ENCODE measurements at places on chromosomes 5 and 9.

DNA sequence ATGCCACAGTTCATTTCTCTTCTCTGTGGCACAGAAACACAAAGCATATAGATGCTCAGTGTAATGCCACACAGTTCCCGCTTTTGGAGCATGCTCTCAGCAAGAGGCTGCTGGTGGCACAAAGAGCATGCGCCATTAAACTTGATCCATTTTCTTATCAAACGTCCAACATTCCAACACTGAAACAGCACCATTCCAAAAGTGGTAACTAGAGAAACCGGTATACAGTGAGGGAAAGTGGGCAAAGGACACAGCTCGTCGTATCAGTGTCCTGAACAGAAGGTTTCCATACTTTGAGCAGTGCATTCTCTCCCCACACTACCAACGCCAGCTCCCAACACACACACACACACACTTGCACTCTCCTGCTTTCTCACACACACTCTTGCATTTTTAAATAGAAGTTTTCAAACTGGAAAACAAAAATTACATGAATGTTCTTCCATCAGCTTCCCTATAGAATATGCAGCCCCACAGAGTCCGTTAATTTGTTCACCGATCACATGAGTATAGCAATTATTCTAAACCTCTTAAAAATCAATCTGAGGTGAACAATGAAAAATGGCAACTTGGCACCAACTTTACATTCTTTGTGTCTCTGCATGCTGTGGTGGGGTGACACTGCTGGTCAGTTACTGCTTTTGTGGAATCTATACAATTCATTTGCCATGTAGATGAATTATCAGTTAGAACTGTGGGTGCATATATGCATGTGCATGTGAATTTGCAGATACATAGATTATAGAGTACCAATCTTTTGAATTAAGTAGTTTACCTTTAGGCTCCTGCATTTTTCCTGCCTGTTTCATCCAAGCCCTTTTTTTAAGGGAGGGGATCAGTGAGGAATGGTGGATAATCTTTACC is 5.7 kb downstream of the NFIB start:
- peaks cover 8% of the 10 kb centered on the region for H3K4me1 ChIP-seq
- H3K4me3 ChIP-seq = no peak overlapping the region
- H3K36me3 ChIP-seq = peaks cover 2% of the 10 kb centered on the region

GRCh38 chr5:74384851-74385250 is 255.7 kb downstream of the ENC1 start:
- DNase-seq = no peak
- H3K27me3 ChIP-seq = peaks cover 13% of the 10 kb centered on the region
- H3K4me3 ChIP-seq = no peak overlapping the region

DNA sequence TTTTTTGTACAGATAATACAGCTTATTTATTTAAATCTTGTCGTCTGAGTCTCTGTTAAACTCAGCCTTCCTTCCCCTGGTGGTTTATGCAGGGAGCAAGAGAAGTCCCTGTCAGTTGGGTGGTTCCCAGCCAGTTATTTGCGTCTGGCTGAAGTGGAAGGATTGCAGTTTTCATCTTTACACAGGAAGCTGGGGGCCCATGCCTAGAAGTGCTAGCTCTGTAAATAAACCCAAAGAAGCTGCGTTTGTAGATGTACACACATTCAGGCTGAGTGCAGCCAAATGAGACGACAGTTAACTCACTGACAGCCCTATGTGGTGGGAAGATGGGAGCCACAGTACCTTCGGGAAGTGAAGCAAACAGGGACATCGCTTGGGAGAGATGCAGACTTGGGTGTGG is 122.1 kb downstream of the SAXO1 start:
- no peak overlapping the region for H3K4me3 ChIP-seq
- no peaks in the 10 kb centered on the region for H3K4me1 ChIP-seq
- H3K27ac ChIP-seq = no peak overlapping the region
- DNase-seq = no peak
- H3K27me3 ChIP-seq = peaks cover 1% of the 10 kb centered on the region

GRCh38 chr9:75051285-75051684 is 23.2 kb upstream of the CARNMT1 start:
- H3K4me1 ChIP-seq = no peaks in the 10 kb centered on the region
- DNase-seq = no peak
- no peaks in the 10 kb centered on the region for H3K27me3 ChIP-seq
- H3K36me3 ChIP-seq = no peaks in the 10 kb centered on the region
- H3K27ac ChIP-seq = no peak overlapping the region

All from activated CD4-positive, alpha-beta memory T cell treated with anti-CD3 and anti-CD28 coated beads for 36 hours (primary cell).